ENCODE measurements at places on chromosomes 2 and 18.

GRCh38 chr18:55384551-55385275 is 203.3 kb downstream of the TCF4 start:
- no peak for DNase-seq

GRCh38 chr2:205698286-205699268 is 16.3 kb downstream of the NRP2 start:
- DNase-seq: no peak

DNA sequence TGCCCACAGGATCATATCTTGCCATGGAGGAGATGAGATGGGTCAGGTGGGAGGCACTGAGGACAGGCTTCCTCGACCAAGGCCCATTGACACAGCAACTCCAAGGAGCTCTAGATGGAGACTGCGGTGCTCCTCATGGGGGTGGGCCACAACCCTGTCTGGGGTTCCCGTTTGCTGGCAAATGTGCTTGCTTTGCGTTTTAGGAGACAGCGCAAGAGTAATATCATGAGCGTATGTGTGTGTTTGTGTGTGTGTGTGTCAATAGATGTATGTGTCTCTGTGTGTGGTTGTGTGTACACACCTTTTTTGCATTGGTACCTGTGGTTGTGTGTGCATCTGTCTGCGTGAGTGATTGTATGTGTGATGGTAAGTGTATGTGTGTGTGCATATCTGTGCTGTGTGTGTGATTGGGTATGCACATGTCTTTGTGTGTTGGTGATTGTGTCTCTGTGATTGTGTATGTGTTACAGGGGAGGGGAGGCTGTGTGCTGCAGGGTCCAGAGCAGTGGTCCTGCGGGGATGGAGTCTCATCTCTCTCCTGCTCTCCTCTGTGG is 4.4 kb downstream of the FBLN7 start:
- DNase-seq: no peak

DNA sequence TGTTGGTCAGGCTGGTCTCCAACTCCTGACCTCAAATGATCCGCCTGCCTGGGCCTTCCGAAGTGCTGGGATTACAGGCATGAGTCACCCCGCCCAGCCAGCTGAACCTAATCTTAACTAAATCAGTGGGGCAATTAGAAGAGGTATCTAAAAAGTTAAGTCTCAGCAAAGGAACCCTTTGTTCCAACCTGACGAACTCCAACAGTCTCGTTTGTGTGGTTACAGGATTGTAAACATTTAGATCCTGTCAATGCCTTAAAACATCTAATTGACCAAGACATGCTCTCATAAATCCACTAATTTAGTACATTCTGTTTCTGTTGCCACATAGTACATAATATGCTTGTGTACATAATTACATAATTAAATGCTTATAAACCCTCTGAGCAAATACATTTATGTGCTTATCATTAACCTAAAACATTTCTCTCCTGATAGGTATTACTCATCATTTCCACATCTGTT is 31.1 kb upstream of the STK39 start:
- no peak for DNase-seq

- no peak for DNase-seq
Measured at GRCh38 chr18:8063733-8064132, 496.6 kb downstream of the PTPRM start.

GRCh38 chr2:182554950-182555349 is 128.1 kb upstream of the PDE1A start:
- DNase-seq: no peak

DNA sequence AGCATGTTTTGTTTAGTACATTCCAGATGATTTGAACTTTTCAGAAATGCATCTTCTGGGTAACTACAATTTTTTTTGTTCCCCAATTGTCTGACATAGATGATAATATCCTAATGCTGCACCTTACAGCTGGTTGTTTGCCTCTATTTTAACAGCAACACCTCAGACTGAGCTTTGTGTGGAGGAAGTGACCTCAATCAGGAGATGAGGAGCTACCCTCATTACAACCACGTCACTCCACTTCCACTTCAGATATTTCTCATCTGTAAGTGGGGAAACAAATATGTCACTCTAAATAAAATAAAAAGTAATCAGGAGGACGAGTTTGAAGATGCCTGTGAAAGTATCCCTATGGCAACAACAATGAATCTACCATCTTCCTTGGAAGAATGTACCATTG is 12.1 kb upstream of the SRSF7 start:
- DNase-seq: no peak

DNA sequence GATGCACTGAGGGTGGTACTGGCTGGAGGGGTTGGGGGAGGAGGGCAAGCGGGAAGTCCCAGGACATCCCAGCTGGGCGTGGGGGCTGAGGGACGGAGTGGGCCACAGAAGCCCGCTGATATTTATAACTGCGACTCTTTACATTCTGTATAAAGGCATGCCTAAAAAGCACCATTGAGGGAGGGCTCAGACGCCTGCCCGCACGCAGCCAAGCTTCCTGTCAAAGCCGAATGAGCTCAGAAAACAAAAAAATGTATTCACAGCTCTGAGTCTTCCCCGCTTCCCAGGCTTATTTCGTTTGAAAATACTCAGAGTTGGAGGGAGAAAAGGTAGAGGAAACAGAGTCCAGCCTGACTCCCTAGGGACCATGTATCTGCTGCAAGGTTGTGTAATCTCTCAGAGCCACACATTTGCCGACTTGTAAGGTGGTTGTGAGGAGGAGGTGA is 170.1 kb upstream of the HAAO start:
- no peak for DNase-seq

DNA sequence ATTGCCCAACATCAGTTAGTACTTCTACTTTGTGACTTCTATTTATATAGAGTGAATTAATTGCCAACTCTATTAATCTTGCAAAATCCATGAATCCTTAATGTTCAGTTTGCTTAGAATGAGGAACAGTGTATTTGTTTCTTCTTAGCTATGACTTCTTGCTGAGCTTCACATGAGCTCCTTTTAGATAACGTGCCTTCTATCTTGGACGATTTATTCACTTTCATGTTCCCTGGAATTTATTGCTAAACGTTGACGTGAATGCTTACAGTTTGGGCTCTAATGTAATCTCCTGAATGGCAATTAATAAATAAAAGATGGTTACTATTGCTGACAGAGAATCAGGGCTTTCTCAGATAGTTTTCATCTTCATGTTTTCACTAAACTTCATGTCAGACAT is 384.5 kb upstream of the NRP2 start:
- no peak for DNase-seq

GRCh38 chr2:183123959-183124221 is 353 bp upstream of the NUP35 start:
- DNase-seq: no peak

DNA sequence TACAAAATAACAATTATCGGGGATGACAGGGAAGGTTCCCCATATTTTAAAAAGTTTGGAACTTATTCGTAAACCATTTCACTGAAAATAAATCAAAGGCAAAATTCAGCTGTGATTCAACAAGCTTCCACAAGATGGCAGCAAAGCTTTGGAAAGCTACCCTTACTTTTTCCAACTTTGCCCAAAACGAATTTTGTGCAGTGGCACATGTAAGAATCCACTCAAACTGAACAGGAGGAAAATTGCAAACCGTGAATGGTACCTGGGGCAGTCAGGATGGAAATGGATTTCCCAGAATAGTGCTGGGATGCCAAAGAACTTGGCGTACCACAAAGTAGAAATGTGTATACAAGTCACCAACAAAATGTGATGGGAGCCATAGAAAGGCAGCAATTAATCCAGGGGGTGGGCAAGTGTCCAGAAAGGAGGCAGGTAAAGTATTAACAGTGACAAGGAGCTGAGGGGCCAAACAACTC is 10.7 kb downstream of the RPL31 start:
- DNase-seq: no peak

DNA sequence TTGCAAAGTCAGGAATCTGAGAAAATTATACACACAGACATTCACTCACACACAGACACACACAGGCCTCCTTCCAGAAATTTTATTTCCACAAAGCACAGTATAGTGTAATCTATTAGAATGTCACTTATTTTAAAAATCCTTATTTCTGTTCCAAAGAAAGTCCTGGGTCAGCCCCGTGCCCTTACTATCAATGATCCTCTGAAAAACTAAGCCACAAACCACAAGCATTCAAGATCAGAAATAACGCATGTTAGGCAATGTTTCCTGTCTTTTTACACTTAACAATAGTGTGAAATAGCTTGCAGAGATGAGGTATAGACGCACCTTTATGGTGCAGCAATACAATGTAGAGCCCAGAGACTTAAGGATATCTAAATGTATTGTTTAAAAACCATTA is 25.8 kb downstream of the TBC1D8 start:
- no peak for DNase-seq

- DNase-seq: no peak
Measured at GRCh38 chr2:241897231-241897916, 27.8 kb downstream of the RTP5 start.

DNA sequence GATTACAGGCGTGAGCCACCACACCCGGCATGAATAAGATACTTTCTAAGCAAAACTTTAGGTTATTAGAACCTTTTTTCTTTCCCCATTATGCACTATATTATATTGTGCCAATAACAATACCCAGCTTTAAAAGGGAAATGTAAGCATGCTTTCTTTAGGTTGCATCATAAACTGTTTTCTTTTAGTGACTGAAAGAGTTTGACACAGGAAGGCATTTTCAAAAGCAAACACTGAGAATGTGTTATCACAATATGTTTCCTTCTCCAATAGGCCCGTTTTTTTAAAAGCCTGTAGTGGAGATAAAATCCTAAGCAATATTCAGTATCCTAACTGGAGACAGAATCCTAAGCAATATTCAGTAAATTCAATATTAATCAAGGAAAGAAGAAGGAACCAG is 16.7 kb upstream of the EPB41L5 start:
- DNase-seq: no peak

Data from stimulated activated CD8-positive, alpha-beta memory T cell treated with anti-CD3 and anti-CD28 coated beads, Interleukin-15, amount 100 ng/mL, for 48 hours (primary cell).